ENCODE measurements at places on chromosomes 1 and 21. TPM values are rescaled to one million over a fixed set of nuclear protein-coding genes. Genes with fewer than 3 reads are reported as not detected.

The TFAP2E gene
- total RNA-seq: not detected

The CELF3 gene
- not detected for total RNA-seq

The KCNAB2 gene
- total RNA-seq: 2.4 TPM

The APCS gene
- total RNA-seq: not detected

The TAS1R1 gene
- 0.44 TPM for total RNA-seq

The CD1E gene
- total RNA-seq: not detected

The BPNT1 gene
- total RNA-seq: 22.6 TPM

The KIF21B gene
- total RNA-seq: 0.12 TPM

The CELA2B gene
- total RNA-seq: not detected

The C1orf141 gene
- not detected for total RNA-seq

The EXTL1 gene
- total RNA-seq: 0.13 TPM

The BACH1 gene
- 100 TPM for total RNA-seq

The ELOVL1 gene
- 82.8 TPM for total RNA-seq

The NEK2 gene
- total RNA-seq: 22.7 TPM

The TP73 gene
- total RNA-seq: not detected

The RNU1-1 gene
- 565 TPM for total RNA-seq

The CNR2 gene
- not detected for total RNA-seq

The AGTRAP gene
- 28.0 TPM for total RNA-seq

The RAB7B gene
- total RNA-seq: 7.5 TPM

The OR2AK2 gene
- total RNA-seq: not detected

The ZBTB7B gene
- total RNA-seq: 19.3 TPM

The TTC24 gene
- total RNA-seq: not detected

The AMY1B gene
- total RNA-seq: not detected

The MIXL1 gene
- not detected for total RNA-seq

The AMPD1 gene
- not detected for total RNA-seq

The CYP4A22 gene
- not detected for total RNA-seq

The FAM72C gene
- total RNA-seq: 0.44 TPM

The PRKAA2 gene
- 7.3 TPM for total RNA-seq

The CELA3A gene
- not detected for total RNA-seq

The BARHL2 gene
- not detected for total RNA-seq

The KPNA6 gene
- total RNA-seq: 29.6 TPM

The HES2 gene
- total RNA-seq: 0.92 TPM

The IGSF9 gene
- total RNA-seq: not detected

The BLACAT1 gene
- total RNA-seq: not detected

The TEX38 gene
- not detected for total RNA-seq

The TRABD2B gene
- under 0.01 TPM for total RNA-seq

The MAP3K21 gene
- not detected for total RNA-seq

The LRRC71 gene
- 0.13 TPM for total RNA-seq

The SLC5A3 gene
- 34.2 TPM for total RNA-seq

The ARHGAP29 gene
- 37.7 TPM for total RNA-seq

The RYR2 gene
- not detected for total RNA-seq

The MFSD2A gene
- total RNA-seq: 1.8 TPM

The ACOT11 gene
- total RNA-seq: 5.4 TPM

The FAM131C gene
- total RNA-seq: 0.53 TPM

The SERTAD4 gene
- 3.4 TPM for total RNA-seq

The LCE1C gene
- not detected for total RNA-seq

The PPIE gene
- 34.3 TPM for total RNA-seq

The PCNX2 gene
- 13.2 TPM for total RNA-seq

The DMRTA2 gene
- total RNA-seq: 0.13 TPM

The AKNAD1 gene
- total RNA-seq: 0.56 TPM

The FGGY gene
- 19.2 TPM for total RNA-seq

The CFAP141 gene
- not detected for total RNA-seq

The FABP3 gene
- 57.1 TPM for total RNA-seq

The L1TD1 gene
- not detected for total RNA-seq

The SMIM11 gene
- total RNA-seq: 17.2 TPM

The TADA1 gene
- 8.3 TPM for total RNA-seq

Measured in aortic smooth muscle cell (primary cell).